ENCODE measurements at places on chromosomes 1 and 21.
A peak's percentile ranks its signal among the peaks of the same experiment; 100 is the strongest.

- DNase-seq, result no peak
Observed at GRCh38 chr1:1374589-1374928, 448 bp downstream of the AURKAIP1 start.

GRCh38 chr1:48851638-48852037 lies 74.9 kb upstream of the BEND5 start:
- DNase-seq, result no peak

GRCh38 chr1:84884671-84885389 lies 8.2 kb downstream of the LPAR3 start:
- DNase-seq, result no peak

- DNase-seq, result no peak
Observed at GRCh38 chr1:39283858-39284257, 79.4 kb downstream of the MACF1 start.

- no peak for DNase-seq
Observed at GRCh38 chr1:89538361-89538760, 13.7 kb downstream of the LRRC8B start.

GRCh38 chr1:66563941-66564630 lies 30.1 kb downstream of the SGIP1 start:
- no peak for DNase-seq

- DNase-seq, result no peak
Observed at GRCh38 chr1:241475671-241476070, 43.9 kb downstream of the FH start.

DNA sequence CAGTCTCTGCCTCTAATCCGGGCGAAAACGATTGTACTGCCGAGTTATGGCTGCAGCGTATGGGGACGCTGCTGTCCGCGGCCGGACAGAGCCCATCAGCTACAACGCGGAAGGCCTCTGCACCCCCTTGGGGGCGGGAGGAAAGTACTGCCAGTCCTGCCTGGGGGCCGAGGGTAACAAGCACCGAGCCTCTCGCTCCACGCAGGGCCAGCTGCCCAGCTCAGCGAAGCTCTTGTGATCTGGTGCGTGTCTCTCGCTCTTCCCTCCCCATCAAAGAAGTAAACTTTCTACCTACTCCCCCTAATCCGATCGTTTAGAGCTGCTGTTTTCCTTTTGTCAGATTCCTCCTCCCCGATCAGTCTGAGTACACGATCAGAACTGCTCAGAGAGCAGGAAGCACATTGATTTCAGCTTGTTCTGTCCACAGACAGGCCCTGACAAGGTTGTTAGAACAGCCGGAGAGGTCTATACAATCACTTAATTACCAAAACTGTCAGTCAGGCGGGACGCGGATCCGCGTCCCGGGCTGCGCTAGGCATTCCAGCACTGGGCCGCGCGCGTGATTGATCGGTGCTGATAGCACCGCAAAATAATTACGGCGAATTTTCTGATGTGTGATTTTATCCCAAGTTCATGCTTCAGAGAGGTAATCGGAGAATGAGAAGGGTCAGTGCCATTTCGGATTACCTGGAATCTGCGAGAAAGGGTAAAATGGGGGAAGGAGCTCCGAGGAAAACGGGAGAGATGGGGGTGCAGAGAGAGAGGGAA lies 8.7 kb upstream of the BARHL2 start:
- DNase-seq, result no peak

DNA sequence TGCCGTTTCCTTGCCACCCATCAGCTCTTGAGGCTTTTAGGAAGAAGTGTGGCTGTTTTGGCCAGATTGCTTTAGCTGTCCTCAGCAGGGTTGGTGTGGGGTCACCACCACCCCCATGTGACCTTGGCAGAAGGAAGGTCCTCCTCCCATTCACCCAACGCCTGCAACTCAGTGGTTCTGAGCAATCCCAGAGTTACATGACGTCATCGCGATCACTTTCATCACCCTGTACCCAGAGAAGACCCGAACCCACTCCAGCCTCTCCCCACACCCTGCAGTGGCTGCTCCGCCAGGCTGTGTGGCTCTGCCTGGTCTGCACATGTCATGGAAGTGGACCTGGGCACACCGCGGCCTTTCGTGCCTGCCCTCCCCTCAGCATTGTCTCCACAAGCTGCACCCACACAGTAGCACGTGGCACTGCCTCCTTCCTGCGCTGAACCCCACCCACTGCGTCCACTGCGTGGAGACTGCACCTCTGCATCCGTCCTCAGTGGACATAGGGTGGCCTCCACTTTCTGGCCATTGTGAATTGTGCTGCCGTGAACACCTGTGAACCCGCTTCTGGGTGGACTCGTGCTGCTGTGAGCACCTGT lies 16.5 kb downstream of the FAAP20 start:
- DNase-seq, result no peak

DNA sequence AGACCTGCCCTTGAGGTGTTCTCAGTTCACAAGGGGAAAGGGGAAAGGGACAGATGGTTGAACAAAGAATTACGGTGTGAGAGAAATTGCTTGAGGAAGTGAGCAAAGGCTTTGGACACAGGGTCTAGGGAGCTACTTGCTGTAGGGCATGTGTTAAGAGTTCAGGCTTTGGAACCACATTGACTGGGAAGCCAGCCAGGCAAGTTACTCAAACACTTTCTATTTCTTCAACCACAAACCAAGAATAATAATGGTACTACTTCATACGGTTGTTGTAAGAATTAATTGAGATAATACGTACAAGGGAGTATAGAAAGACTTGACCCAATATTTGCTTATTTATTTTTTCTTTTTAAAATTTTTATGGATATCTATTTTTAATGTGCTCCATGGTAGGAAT lies 26.6 kb downstream of the AK4 start:
- no peak for DNase-seq

DNA sequence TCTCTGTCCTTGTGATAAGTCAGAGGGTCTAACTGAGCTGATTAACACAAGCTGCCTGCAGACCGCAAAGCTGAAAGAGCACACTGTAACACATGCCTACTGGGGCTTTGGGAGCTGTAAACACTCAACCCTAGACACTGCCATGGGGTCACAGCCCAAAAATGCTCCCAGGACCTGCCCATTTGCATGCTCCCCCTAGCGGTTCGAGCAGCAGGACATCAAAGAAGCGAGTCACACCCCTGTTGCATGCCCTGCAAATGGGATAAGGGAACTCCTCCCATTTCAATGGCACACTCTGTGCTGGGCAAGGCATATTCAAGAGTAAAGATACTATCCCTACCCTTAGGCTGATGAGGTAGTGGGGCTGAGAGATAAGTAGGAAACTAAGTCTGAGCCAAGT lies 22.8 kb downstream of the LCE3E start:
- no peak for DNase-seq

DNA sequence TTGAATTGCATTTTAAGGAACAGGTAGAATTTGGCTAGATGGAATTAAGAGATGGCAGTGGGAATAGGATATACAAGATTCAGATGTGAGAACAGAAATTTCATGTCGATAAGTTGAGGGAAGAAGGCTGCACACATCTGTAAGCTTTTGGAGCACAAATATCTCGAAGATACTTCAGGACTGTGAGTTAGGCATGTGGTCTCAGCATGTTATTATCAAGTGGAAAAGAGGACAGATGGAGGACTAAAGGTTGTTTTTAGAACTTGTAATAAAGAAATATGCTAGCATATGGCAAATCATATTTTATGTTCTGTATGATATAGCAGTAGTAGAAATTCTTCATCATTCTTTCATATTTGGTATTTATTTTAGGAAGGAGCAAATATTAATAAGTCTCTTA lies 61.5 kb downstream of the KIF1B start:
- DNase-seq, result no peak

DNA sequence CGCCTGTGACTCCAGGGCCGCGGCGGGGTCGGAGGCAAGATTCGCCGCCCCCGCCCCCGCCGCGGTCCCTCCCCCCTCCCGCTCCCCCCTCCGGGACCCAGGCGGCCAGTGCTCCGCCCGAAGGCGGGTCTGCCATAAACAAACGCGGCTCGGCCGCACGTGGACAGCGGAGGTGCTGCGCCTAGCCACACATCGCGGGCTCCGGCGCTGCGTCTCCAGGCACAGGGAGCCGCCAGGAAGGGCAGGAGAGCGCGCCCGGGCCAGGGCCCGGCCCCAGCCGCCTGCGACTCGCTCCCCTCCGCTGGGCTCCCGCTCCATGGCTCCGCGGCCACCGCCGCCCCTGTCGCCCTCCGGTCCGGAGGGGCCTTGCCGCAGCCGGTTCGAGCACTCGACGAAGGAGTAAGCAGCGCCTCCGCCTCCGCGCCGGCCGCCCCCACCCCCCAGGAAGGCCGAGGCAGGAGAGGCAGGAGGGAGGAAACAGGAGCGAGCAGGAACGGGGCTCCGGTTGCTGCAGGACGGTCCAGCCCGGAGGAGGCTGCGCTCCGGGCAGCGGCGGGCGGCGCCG lies at the start of gene SIM2:
Gene SIM2 (plus strand): TSS at position 135 of the 565 bp plus-strand sequence. CDS start 632 bp downstream, outside the sequence.
- DNase-seq, result no peak

GRCh38 chr21:44420416-44421205 lies 34.7 kb upstream of the LRRC3 start:
- DNase-seq, result no peak

- no peak for DNase-seq
Observed at GRCh38 chr1:202367271-202367670, 18.8 kb downstream of the PPP1R12B start.

DNA sequence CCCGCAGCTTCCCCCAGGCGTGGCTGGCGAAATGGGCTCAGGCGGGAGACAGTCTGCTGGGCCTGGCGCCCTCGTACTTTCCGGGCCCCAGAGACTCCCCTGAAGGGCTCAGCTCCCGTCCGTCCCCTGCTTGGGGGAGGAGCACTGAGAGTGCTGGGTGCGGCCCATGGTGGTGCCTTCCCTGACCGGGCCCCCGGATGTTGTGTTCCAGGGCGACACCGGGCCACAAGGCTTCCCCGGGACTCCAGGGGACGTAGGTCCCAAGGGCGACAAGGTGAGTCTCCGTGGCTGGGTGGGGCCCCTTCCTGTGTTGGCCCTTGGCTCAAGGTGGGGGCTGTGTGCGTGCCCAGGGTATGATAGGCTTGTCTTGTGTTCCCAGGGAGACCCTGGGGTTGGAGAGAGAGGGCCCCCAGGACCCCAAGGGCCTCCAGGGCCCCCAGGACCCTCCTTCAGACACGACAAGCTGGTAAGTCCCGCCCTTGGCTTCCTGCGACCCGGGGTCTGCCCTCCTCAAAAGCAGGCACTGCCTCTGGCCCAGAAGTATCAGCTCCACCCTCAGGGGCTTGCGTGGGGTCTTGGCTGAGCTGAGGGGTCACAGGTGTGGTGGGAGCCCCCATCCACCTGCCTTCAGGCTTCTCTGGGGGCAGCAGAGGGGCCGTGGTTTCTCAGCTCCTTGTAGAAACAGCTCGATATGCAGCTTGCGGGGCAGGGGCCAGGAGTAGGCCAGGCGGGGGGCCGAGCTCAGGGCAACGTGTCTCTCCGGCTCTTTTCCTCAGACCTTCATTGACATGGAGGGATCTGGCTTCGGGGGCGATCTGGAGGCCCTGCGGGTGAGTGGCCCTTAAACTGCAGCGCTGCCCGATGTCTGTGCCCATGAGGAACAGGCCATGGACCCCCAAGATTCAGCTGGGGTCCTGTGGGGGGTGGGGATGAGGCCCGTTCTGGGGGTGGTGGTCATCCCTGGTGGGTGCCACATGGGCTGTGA lies 62.3 kb downstream of the SLC19A1 start:
- DNase-seq, result no peak

DNA sequence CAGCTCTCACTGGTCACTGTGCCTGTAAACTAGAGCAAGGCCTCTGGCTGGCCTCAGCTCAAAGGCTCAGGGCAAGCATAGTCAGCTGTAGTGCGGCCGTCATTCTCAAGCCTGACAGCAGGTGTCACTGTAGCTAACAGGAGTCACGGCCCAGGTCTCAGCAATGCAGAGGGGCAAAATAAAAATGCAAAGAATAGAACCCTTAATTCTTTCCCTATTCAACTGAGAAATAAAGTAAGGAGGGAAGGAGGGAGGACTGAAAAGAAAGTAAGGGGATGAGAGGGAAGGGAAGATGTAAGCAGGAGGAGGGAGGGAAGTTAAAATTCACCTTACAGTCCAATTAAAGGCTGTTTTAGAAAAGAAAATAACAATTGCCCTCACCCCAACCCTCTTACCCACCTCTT lies 106.1 kb downstream of the KIAA0319L start:
- DNase-seq, result peak; percentile 70

- no peak for DNase-seq
Observed at GRCh38 chr1:174744886-174745285, 254.9 kb upstream of the CACYBP start.

DNA sequence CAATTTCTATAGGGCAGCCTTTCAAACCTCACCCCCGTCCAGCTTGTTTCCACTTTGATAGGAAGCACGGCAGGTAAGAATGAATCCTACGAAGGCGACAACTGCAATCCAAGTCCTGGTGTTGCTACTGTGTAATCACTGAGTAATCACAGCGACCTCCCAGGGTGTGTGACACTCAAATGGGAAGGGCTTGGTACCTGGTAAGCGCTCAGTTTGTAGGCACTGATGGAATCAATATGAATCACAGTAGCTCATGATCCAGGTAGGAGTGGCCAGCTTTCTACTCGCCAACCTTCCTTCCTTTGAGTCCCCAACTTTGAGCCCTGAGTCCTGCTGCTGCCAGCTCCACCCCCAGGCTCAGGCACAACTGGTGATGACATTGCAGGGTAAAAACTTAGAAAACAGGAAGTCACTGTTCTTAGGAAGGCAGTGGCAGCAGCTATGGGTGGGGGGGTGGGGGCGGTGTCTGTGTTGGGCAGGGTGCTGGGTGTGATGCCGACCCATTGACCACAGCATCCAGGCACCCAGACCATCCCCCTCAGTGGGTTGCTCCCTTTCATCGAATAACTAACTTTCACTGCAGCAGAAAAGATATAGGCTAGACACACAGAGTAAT lies 70.7 kb downstream of the CD247 start:
- peak; percentile 81 for DNase-seq

GRCh38 chr1:25066256-25066655 lies 136.2 kb upstream of the RUNX3 start:
- no peak for DNase-seq

GRCh38 chr21:28106370-28106890 lies 886.2 kb downstream of the LTN1 start:
- no peak for DNase-seq

- DNase-seq, result no peak
Observed at GRCh38 chr1:70265946-70266345, 44.8 kb downstream of the SRSF11 start.

DNA sequence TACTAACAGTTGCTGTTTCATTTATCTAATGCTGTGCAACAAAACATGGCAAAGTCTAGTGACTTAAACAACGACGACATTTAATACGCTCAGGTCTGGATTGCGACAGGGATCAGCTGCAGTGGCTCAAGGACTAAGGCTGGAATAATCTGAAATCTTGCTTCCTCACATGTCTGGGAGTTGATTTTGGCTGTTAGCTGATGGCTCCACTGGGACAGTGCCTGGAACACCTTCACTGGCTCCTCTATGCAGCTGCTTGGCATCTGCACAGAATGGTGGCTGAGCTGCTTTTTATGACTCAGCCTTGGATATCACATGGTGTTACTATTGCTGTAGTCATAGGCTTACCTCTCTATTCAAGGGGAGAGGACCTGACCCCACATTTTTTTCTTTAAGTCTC lies 24.0 kb upstream of the BTG3 start:
- no peak for DNase-seq

- no peak for DNase-seq
Observed at GRCh38 chr1:14135070-14135469, 435.1 kb downstream of the PRDM2 start.

- no peak for DNase-seq
Observed at GRCh38 chr21:36115138-36115730, 19.6 kb upstream of the CBR3 start.
